HFFc6 (cell line): ENCODE measurements at places on chromosomes 13 and 19. TPM values are rescaled to one million over a fixed set of nuclear protein-coding genes. Genes with fewer than 3 reads are reported as not detected.

ZNF726 gene
- total RNA-seq = 1.1 and 2.9 TPM in 2 replicates

FBXO27 gene
- total RNA-seq = 0.37 to 1.2 TPM (median 0.47 TPM) in 3 replicates

PRPF31 gene
- total RNA-seq = 76.1 to 86.2 TPM (median 79.5 TPM) in 3 replicates

PTBP1 gene
- 326 and 379 TPM in 2 replicates for total RNA-seq

SIGLEC14 gene
- total RNA-seq = not detected in 2 replicates

TNNI3 gene
- not detected in 3 replicates for total RNA-seq

STAP2 gene
- 0.69 to 2.7 TPM (median 0.83 TPM) in 3 replicates for total RNA-seq

ZNF415 gene
- total RNA-seq = 3.7 to 5.3 TPM (median 4.5 TPM) in 3 replicates

MYO16 gene
- total RNA-seq = 0.05 TPM in 1 of 3 replicates, not detected in the others

PSG2 gene
- 2.2 and 2.7 TPM in 2 replicates for total RNA-seq
